Fibroblast of skin of left quadriceps (primary cell): ENCODE measurements at places on chromosomes 6 and 20.

DNA sequence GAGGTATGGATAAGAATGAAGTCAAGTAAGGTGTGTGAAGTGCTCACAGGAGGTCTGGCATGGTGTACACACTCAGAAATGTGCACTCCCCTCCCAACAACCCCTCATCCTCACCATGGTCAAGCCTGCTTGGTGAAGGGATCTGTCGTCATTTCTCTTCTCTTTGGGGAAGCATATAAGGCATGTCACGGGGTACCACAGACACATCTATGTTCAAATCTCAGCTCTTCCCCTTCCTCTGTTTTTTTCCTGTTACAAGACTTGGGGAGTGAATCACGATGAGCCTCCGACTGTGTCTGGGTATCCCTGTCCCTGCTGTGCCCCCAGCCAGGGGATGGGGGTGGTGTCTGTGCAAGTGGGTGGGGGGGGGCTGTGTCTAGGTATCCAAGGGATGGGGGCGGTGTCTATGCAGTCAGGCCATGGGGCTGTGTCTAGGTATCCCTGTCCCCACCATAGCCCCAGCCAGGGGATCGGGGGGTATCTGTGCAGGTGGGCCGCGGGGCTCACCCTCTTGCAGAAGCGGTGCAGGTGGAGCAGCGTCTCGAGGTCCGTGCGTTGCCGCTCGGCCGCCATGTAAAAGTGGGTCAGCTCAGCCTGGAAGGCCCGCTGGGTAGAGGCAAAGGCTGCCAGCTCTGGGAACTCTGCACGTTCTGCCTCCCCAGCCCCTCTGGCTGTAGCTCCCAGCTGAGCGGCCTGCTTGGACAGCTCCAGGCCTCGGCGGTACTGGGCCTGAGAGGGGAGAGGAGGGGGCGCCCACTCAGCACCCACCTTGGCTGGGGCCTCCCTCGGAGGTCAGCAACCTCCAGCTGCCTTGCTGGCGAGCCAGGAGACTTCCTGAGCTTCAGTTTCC is 43.6 kb downstream of the KIAA1755 start:
- no peak for DNase-seq

DNA sequence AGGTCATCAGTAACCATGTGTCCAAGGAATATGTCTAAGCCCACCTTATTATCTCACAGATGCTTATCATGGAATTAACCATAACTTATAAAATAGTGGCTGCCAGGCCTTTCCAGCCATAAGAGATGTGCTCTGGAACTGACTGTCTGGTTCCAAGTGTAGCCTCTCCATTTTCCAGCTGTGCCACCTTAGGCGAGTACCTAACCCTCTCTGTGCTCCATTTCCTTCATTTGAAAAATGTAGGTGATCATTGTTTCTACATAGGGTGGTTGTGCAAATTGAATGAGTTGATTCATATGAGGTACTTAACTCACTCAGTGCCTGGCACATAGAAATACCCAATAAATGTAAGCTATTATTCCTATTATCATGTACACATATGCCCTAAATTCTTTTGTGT is 102.5 kb upstream of the IYD start:
- DNase-seq, result no peak

DNA sequence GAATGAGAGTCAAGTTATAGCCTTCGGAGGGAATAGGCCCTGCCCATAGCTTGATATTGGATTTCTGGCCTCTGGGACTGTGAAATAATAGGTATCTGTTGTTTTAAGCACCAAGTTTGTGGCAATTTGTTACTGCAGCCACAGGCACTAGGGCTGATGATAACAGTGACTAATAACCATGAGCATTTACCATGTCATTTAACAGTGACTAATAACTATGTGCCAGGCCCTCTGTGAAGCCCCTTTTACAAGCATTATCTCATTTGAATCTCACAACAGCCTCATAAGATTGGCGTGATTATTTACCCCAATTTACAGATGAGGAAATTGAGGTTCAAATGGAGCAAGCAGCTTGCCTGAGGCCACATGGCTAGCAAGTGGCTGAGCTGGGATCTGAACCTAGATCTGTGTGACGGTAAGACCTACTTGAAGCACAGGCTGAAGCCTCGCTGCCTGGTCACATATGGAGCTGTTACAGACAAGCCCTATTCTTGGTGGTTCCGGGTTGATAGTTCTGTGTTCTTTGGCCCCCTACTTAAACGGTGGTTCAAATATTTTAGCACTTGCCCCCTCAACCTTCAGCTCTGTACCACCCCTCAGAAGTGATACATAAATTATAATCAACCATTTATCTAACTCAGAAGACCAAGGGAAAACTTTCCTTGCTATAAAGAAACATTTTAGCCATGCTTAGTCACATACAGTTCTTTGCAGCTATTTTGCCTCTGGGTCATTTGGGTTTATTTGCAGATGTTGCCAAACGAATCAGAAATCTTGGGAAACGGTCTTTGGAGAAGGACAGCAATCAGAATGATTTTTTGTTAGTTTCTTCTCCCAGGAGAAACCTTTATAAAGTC is 98.3 kb downstream of the ELOVL5 start:
- no peak for DNase-seq

DNA sequence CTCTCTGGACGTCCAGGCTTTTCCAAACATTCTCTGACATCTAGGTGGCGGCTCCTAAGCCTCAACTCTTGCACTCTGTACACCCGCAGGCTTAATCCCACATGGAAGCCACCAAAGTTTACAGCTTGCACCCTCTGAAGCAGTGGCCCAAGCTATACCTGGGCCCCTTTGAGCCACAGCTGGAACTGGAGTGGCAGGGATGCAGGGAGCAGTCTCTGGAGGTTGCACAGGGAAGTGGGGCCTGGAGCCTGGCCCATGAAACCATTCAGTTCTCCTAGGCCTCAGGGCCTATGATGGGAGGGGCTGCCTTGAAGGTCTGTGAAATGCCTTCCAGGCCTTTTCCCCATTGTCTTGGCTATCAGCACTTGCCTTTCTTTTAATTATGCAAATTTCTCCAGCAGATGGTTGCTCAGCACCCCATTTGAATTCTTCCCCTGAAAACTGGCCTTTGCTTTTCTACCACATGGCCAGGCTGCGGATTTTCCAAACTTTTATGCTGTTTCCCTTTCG is 64.9 kb downstream of the IRF4 start:
- no peak for DNase-seq

DNA sequence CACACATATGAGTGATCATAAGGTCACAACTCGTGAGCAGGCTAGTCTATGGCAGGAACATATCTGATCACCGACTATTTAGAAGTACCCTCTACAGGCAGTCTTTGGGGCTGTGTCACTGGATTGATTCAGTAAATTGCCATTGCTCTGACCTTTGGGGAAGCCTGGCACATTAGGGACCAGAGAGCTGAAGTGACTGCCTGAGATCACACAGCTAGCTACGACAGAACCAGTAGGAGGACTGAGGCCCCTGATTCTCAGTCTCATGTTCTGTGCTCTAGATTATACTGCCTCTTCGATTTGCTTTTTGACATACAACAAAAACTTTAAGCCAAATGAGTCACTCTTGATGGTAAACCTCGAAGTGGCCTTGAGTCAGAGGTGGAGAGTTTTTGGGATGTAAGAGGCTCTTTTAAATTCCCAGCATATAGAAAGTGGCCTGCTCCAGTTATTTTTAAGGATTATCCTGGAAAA is 247.5 kb upstream of the SUPT3H start:
- DNase-seq, result peak; percentile 60
